Thoracic aorta (tissue), 2 donors: ENCODE measurements at places on chromosomes 11 and 22. TPM values are rescaled to one million over a fixed set of nuclear protein-coding genes. Genes with fewer than 3 reads are reported as not detected.

Gene PRRG4
- 5.1 TPM for total RNA-seq

Gene PANX3
- total RNA-seq: not detected

GRCh38 chr11:28743061-28743550 lies 634.9 kb downstream of the METTL15 start:
- no peak for DNase-seq

GRCh38 chr11:69718147-69718546 lies 14.3 kb upstream of the FGF19 start:
- no peak for DNase-seq
